ENCODE measurements at places on chromosomes 4 and X.

- no peak for DNase-seq
Observed at GRCh38 chr4:47876784-47877546, 37.4 kb downstream of the NFXL1 start.

DNA sequence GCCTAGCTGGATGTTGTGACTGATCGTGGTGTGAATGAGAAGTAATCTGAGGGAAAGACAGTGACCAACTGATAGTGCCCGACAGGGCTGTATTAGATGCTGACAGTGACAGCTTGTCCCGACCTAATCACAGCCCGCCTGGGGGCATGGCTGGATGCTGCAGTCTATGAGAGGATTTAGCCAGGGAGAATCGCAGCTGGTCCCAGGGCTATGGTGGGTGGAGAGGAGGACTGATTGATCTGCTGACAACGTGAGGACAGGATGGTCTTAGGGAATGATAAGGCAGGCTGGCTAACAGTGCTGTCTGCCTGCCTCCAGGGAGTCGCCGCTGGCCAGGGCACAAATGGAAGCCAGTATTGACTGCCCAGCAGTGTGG lies 621 bp upstream of the SUV39H1 start:
- no peak for DNase-seq

- no peak for DNase-seq
Observed at GRCh38 chrX:68387776-68388175, 45.5 kb downstream of the OPHN1 start.

DNA sequence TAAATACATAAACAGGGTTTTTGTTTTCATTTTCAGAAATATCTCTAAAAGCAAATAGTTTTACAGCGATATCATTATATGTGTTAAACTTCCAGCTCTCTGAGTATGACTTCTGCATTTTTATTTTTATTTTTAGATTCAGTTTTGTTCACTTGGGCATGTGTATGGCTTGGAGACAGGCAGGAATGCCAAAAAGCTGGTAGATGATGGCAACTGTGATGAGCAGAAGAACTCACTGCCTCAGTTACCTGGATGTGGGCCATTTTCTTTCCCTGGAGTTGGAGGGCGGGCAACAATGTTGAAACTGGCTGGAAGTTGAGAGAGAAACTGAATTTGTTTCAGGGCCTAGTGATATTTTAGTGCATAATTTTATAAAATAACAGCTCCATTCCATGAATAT lies 266.4 kb downstream of the ARHGAP24 start:
- no peak for DNase-seq

- no peak for DNase-seq
Observed at GRCh38 chr4:129453524-129454200, 357.7 kb downstream of the C4orf33 start.

DNA sequence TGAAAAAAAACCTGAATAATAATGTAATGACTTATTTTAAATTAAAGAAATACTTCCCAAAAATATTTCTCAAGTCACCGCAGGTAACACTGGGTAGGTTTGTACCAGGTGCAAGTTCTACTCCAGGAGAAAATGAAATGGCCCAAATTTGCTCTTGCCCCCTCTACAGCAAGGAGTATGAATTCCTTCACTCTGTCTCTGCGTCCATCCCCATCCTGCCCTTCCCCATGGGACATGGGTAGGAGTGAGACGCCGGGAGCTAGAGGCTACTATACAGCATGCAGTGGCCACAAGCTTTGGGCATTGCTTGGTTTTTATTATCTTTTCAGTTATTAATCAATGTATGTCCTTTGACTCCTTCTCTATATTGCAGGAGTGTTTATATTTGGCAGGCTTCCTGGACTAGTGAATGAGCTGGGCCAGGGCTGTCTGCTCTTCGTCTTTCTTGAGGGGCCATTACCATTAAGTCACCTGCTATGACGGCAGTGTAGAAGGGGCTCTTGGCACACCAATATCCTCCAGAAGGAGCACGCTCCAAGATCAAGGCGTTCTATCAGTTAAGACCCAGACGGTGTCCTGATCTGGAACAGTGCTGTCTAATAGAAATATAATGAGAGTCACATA lies 149.6 kb downstream of the ENPP6 start:
- no peak for DNase-seq

- no peak for DNase-seq
Observed at GRCh38 chrX:53294024-53294648, 12.8 kb upstream of the IQSEC2 start.

- DNase-seq: no peak
Observed at GRCh38 chrX:11409957-11410356, 116.7 kb downstream of the AMELX start.

DNA sequence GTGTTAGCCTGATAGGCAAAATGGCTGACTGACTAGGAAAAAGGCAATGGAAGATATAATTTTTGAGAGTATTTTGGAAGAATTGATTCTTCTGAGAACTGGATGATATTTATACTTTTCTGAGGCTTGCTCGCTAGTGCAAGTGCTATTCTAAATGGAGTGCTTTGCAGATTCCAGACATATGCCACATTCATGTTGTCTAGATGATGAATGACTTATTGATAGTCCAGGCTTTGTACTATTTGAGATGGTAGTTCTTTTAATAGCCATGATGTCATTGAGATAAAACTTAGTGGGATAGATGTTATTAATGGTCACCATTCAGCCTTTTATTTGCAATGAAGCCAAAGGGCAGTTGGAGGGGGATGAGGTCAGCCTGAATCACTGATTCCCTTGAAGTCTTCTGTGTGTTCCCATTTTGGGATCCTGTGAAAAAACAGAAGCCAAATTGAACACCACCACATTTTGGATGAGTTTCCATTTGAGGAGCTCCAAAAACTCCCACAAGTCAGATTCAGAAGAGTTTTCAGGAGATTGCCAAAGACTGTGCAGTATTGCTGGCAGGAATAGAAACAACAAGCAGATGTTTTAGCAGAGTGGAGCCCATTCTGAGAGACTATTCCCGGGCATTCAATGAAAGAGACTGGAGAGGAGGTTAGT lies 184.1 kb downstream of the IL1RAPL2 start:
- DNase-seq: no peak

- no peak for DNase-seq
Observed at GRCh38 chr4:41692717-41693345, 55.7 kb downstream of the PHOX2B start.

GRCh38 chrX:30495468-30495867 lies 82.1 kb downstream of the TASL start:
- no peak for DNase-seq

DNA sequence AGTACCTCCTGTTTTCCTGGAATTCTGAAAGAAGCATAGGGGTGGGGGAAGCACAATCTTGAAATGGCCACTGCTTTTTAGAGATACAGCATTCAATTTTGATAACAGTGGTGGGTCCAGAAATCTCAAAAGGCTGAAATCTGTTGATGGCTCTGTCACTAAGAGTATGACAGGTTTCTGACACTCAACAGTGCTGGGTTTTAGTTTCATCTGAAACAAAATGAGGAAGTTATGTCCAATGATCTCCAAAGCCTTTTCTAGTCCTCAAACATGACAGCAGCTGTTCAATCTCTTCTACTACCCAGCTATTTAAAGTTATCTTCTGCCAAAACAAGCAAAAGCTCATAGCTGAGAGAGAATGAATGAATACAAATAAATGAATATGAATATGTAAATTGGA lies 110.5 kb downstream of the IL1RAPL1 start:
- DNase-seq: no peak

DNA sequence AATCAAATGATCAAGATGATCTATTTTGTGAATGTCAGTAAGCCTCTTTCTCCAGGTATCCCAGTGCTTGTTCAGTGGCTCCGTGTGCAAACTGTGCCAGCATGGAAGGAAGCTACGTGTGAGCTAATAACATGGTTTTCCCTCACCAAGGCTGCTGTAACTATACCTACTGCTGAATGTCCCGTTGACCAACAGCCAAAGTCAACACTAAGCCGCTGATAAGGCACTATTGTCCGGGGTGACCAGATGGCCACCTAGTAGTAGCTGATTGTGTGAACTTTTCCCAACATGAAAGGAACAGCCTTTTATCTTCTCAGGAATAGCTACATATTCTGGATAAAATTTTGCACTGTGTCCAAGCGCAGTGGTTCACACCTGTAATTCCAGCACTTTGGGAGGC lies 58.0 kb upstream of the ABCG2 start:
- no peak for DNase-seq

- DNase-seq: no peak
Observed at GRCh38 chr4:10015140-10015753, 6.0 kb downstream of the SLC2A9 start.

DNA sequence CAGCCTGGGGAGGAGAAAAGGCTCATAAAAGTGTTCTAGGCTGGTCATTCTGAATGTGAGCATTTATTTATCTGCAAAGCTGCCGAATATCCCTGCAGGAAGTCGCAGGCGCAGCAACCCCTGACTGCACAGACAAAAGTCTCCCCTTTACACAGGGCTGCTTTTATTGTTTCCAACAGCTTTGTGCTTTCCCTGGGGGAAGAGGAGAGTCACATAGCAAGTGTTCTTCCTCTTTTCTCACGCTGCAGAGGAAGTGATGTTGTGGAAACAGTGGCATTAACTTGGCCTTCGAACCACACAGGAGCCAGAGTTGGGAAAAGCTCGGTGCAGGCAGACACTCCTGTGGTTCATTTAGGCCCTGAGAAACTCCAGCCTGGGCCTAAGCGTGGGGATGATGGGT lies 81.5 kb upstream of the BCOR start:
- DNase-seq: no peak

DNA sequence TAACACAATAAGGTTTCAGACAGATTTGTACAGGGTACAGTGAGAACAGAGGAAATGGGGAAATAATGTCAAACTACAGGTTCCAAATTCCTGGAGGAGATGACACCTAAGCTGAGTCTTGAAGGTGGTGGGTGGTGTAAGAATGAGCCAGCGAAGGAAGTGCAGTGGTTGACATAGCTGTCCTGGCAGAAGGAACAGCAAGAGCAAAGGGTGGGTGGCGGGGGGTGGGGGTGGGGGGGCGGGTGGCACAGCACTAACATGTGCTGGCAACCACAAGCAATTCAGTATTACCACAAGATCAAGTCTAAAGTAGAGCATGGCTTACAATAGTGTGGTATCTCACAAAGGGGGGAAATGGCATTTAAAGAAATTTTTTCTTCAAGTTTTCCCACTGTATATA lies 13.1 kb upstream of the G3BP2 start:
- DNase-seq: no peak

DNA sequence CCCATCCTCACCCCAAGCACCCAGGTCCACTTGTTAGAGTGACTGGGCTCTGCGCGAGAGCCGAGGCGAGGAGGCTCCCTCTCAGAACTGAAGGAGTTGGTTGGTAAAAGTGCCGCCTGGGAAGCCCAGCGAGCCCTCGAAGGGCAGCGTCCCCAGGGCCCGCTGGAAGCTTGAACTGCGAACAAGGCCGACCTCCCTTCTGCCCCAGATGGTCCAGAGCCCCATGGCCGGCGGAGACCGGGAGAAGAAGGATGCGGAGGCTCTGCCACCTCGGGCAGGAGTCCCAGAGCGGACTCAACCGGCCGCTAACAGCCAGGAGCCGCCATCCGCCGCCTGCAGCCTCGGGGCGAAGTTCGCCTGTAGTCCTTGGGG lies 116.3 kb upstream of the TEX13C start:
- no peak for DNase-seq

GRCh38 chrX:155514225-155514624 lies 55.8 kb upstream of the F8A3 start:
- no peak for DNase-seq

DNA sequence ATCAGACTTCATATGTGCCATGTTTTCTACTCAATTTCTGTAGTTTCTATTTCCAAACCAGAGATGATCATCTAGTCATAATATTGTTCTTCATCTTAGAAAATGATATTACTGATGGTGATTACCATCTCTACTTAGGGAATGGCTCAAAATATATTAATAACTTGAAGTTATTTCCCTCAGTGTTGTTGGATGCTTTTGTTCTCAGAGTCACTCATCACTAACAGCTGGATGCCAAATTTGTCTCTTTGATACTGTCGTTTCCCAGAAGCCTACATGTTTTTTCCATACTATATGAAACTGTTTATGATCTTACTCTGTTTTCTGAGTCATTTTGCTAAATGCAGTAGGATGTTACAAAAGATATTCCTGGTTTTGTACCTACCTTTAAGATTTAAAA lies 8.9 kb downstream of the PGAM4 start:
- no peak for DNase-seq

DNA sequence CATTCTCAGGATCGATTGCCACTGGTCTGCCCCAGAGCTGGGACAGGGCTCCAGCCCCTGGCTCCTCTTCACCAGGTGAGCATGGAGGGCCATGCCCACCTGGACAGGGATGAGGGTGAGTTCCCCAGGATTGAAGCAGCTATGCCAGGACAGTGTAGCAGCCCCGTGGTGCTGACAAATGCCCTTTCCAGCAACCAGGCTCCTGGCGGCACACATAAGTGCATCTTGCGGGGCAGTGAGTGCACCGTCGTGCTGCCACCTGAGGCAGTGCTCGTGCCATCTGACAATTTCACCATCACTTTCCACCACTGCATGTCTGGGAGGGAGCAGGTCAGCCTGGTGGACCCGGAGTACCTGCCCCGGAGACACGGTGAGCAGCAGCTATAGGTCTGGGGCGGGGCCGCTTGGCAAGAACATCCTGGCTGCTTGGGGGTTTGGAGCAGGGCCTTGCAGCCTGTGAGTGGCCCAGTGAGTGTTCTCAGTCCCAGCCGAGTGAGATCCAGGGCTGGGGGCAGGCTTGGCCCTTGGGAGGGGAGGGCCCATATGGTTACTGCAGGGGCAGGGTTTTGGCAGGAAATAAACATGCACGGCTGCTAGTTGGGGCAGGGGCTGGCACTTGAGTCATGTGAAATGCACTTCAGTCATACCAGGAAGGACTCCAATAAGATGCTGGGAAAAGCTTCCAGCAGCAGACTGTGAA lies 6.1 kb downstream of the IL9R start:
- DNase-seq: no peak

DNA sequence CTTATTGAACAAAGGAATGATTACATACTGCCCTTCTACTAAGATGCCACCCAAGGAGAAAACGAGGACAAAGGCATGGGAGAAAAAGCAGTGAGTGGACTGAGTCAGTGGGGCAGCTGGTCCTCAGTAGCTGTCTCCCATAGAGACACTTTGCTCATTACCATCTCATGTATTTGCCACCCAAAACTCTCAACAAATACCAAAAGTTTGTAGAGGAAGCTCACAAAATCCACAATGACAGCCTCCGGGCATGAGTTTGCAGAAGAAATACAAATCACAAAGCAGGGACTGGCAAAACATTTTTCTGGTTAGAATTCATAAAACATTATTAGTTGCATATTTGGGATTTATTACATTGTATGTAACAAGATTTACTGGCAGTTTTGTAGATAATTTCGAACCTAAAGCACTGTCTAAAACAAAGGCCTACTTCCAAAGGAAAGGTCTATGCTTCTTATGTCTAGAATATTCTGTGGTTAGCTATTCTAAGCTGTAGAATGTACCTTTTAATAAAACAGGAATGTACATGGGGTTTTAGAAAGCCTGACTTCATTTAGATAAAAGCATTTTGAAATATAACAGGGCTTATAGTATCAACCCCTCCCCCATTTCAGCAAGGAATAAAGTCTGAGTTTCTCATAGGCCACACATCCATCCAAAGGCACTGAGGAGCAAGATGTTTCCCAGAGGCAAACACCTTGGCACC lies 17.7 kb downstream of the PCDH18 start:
- no peak for DNase-seq

GRCh38 chrX:119880076-119880475 lies 8.4 kb downstream of the NDUFA1 start:
- no peak for DNase-seq

All from activated CD4-positive, CD25-positive, alpha-beta regulatory T cell (primary cell).